ENCODE measurements at places on chromosomes 1 and 21.

DNA sequence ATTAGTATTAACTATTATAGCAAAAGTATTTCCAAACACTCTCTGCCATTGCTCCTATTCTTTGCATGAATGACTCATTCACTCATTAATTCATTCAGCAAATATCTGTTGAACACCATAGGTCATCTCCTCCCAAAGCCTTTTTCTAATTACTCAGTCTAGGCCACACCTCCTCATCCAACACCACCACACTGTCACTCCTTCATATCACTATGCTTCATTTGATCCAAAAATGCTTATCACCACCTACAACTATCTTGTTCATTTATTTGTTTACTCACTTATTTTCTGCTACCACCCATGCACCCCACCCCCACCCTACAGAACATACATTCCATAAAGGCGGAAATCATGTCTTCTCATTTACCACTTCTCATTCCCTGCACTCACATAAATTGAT lies 94.4 kb upstream of the TNFSF4 start:
- no peak for DNase-seq

- DNase-seq = peak; percentile 95
These were observed 317.4 kb upstream of the RUNX1 start for GRCh38 chr21:35366394-35367080.

DNA sequence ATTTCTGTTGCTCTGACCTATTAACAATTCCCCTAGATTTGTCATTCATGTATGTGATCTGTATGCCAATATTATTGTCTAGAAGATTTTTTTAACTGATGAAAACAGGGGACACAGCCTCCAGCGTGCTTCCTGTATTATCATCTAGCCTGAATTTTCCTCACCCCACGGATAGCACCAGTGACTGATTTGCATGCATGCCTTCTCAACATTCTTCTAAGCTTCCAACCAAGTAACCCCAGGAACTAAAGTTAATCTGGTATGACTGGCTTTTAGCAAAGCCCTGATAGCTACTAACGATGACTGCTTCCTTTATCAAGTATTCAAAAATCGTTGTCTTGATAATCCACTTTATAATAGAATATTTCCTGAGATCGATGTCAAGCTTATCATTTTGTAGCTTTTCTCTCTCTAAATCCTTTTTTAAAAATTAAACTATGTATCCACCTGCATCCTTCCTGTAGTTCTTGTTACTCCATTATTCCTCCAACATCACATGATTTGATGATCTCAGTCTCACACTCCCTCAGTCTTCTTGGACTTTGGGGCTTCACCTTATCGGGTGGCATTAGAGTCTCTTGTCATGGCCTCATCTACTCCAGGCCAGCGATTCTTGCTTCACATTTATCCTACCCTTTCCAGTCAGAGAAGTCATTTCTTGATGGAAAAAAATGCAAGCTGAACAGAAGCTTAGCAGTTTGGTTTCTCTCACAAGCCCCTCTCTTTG lies 19.0 kb downstream of the BCAR3 start:
- peak; percentile 53 for DNase-seq

GRCh38 chr1:57489358-57490036 lies 65.6 kb upstream of the DAB1 start:
- DNase-seq = peak; percentile 80

All from adipocyte (in vitro differentiated cells).